Cortex of kidney (tissue), 1 donor: ENCODE measurements at places on chromosomes 4 and X.

DNA sequence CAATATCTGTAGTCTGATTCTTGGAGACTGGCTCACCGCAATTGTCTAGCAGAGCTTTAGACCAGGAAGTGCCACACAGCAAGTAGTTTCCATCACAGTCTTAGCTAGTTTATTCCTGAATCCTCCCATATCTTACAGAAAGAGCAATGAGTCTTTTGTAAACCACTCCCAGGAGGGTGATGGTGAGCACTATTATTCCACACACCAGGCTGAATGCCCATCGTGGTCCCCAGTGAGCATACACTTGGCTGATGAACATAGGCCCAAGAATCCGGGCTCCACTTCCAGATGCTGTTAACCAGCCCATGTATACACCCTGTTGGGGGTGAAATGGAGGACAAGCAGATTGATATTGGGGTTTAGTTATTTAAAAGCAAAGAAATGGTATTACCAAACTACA, 39.8 kb downstream of the PLK4 start:
- no peak for DNase-seq

GRCh38 chr4:11436673-11437072, 8.0 kb upstream of the HS3ST1 start:
- no peak for DNase-seq

DNA sequence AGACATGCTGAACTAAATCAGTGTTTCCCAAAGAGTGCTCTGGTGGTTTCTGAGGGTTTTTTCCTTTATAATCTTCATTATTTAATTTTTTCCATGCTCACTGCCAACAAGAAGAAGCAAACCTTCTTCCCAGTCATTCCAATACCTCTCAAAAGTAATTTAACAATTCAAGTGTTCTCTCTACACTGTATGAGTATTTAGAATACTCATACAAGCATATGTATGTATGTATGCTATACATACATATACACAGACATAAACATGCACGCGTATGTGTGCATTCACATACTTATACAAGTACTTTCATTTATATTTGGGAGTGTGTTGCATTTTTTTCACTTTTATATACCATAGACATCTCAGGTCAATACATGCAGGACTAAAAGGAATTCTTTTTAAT, 54.3 kb upstream of the TXK start:
- no peak for DNase-seq

- no peak for DNase-seq
Measured at GRCh38 chrX:39853417-39854030, 244.2 kb downstream of the BCOR start.

GRCh38 chr4:3708103-3708510, 58.1 kb upstream of the ADRA2C start:
- no peak for DNase-seq

DNA sequence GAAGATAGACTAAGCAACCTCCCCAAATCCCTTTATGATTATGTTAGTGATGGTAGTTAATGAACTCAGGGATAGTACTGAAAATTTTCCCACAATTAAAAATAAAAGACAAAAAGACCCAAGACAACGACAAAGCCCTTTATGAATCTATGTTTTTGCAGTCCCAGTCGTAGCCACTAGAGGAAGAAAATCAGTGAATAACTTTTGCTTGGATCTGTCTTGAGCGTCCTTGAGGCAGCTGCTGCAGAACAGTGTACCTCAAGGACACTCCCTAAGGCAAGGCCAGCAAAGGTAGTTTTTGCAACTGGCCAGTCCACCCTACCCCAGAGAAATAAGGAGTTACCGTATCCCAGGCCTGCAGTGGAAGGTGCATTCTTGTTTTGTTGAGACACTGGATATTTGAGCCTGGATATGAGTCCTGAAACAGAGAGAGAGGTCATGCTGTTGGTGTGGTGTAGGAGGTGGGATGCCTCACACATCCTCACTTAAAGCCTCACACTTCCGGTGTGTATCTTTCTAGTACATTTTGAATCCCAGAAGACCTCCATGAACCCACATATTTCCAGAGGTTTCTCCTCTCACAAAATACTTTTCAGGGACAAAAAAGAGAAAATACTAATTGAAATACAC, 8.7 kb upstream of the TIMM8A start:
- no peak for DNase-seq

DNA sequence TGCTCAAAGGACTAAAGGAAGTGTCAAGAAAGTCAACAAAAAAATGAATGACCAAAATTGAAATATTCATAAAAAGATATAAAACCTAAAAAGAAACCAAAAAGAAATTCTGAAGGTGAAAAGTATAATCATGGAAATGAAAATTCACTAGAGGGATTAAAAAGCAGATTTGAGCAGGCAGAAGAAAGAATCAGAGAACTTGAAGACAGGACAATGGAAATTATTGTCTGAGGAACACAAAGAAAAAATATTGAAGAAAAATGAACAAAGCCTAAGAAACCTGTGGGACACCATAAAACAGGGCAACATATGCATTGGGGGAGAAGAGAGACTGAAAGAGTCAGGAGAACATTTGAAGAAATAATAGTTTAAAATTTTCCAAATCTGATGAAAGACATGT, 9.9 kb upstream of the SPON2 start:
- no peak for DNase-seq

DNA sequence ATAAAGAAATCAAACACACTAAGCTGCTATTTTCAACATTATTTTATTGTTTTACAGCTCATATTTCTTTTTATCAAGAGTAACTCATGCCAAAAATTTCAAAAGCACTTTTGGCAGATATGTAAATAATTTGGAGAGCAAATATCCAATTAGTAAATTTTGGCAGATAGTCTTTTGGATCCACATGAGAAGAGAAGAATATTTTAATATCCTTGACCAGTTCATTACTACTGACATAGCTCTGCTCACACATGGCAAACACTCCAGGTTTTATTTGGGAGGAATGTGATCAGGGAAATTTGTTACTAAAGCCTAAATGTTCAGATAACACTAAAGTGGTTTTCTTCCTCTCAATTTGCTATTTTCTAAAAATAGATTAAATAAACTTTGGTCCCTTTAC, 1054.3 kb downstream of the FAT4 start:
- DNase-seq: no peak

DNA sequence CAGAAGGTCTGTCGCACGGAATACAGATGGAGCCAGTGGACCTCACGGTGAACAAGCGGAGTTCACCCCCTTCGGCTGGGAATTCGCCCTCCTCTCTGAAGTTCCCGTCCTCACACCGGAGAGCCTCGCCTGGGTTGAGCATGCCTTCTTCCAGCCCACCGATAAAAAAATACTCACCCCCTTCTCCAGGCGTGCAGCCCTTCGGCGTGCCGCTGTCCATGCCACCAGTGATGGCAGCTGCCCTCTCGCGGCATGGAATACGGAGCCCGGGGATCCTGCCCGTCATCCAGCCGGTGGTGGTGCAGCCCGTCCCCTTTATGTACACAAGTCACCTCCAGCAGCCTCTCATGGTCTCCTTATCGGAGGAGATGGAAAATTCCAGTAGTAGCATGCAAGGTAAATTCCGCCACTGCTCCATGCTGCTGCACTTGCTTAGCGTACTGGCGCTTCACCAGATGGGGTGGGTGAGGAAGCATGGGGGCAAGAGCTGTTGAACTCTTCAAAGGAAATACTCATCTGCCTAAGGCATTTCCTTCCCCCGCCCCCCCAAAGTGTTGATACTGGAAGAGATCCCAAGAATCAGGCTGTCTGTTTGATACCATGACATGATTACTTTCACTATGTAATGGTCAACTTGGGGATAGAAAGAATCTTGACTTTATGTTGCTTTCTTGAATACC, 24.8 kb downstream of the KLF3 start:
- DNase-seq: no peak

- DNase-seq: no peak
Measured at GRCh38 chr4:40196272-40196671, 559 bp upstream of the RHOH start.

DNA sequence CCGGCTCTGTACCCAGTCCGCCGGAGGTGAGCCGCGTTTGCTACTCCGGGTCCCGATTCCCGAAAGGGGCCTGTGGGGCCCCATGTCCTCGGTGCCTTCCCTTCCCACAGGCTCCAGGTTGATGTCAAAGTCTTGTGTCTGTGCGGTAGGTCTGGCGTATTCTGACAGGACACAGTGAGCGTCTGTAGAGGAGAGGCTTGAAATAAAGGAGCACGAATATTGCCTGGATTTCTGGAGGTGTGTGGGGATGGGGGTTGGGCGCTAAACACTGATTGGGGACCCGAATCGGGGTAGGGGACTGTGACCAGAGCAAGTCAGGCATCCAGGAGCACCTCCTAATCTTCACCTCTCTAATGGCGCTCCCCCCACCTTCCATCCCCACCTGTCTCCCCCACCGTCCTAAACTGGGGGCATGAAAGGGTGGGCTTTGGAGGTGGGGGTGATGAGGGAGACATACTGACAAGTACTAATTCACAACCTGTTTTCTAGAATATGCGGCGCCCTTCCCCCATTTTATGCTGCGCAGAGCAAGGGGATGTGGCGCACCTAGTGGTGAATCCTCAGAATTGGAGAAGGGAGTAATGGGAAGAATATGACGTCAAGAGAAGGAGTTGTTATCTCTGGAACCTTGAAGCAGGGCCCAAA, 855 bp downstream of the GPRASP2 start:
- DNase-seq: no peak

DNA sequence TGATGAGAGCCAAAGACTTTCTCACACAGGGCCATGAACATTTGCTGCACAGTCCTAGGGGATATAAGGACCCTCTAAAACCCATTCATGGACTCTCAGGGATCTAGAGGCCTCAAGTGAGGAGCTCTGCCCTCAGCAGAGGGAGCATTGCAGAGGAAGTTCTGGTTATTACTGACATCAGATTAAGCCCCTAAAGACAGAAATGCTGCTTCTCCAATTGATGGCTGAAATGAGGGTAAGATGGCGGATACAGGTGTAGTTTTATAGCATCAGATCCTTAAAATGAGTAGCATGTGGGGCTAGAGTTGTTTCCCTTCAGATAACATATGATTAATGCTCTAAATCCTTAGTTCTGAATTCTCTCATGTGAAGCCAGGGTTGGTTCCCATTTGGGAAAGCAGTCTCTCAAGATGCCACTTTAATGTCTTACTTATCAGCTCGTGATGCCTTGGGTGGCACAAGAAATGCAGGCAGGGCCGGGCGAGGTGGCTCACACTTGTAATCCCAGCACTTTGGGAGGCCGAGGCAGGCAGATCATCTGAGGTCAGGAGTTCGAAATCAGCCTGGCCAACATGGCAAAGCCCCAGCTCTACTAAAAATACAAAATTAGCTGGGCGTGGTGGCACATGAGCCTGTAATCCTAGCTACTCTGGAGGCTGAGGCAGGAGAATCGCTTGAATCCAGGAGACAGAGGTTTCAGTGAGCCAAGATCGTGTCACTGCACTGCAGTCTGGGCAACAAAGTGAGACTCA, 7.9 kb downstream of the RHOH start:
- DNase-seq: no peak

DNA sequence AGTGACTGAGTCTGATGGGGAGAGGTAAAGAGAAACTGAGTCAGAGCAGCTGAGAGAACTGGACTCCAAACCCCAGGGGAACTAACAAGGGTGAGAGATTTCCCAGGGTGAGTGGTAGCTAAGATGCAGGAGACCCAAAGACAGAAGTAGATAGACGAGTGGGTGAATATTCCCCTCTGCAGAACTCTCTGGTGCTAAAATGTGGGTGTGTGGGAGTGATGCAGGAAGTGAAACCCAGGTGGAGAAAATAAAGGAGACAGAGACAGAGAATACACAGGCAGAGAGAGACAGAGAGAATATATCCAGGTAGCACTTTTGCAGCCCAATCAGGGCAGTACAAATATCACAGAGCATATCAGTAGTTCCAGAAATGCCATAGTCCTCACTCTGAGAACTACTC, 212.5 kb upstream of the ZIC3 start:
- DNase-seq: no peak

GRCh38 chrX:17692709-17693346, 44.5 kb upstream of the SCML1 start:
- no peak for DNase-seq

GRCh38 chr4:6115746-6116586, 84.4 kb downstream of the JAKMIP1 start:
- DNase-seq: no peak

DNA sequence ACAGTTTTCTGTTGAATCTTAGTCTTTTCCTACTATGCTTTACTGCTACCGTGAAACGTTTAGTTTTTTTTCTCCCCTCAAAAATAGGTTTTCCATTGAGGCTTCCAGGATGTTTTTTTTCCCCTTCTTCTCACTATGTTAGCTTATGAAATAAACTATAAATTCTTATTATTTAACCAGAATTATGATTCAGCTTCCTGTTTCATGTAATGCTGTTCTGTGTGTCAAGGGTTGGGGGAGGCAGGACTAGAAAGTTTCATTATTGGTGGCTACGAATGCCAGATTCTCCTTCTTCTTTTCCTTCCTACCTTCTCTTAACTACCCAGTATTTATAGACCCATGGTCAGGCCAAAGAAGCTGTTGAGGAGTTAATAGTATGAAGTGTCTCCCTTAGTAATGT, 11.8 kb downstream of the CLCN5 start:
- no peak for DNase-seq

GRCh38 chr4:145763399-145763798, 83.5 kb downstream of the C4orf51 start:
- no peak for DNase-seq

- DNase-seq: no peak
Measured at GRCh38 chr4:25842229-25842845, 20.5 kb downstream of the SEL1L3 start.

GRCh38 chrX:152638443-152638904, 779 bp downstream of the GABRQ start:
- no peak for DNase-seq
